ENCODE measurements at places on chromosomes 1 and 21.

GRCh38 chr1:71222668-71223067 lies 141.8 kb upstream of the ZRANB2 start:
- DNase-seq, result no peak

GRCh38 chr1:99685516-99686180 lies 39.7 kb downstream of the PALMD start:
- DNase-seq, result peak; percentile 10

GRCh38 chr21:39720126-39720778 lies 24.7 kb upstream of the IGSF5 start:
- DNase-seq, result no peak

GRCh38 chr21:39503123-39503762 lies 51.5 kb downstream of the SH3BGR start:
- DNase-seq, result no peak

GRCh38 chr1:106113851-106114250 lies 942.6 kb upstream of the PRMT6 start:
- no peak for DNase-seq

- no peak for DNase-seq
Observed at GRCh38 chr1:33185541-33185940, 3.7 kb upstream of the TRIM62 start.

DNA sequence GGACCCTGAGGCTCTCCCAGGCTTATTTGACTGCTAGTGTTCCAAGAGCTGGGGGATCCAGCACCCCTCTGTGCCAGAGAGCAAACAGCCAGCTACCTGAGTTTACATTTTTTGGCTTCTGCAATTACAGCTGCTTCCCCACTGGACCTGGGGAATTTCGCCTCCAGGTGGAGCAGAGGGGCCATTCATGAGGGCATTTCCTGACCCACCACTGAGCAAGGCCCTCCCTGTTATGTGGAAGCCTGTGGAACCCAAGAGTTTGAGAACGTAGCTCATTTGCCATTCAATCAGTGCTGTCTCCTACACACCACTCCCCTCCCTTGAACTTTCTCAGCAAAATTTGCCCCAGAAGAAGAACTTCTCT lies 42.7 kb upstream of the TMEM51 start:
- DNase-seq, result no peak

- no peak for DNase-seq
Observed at GRCh38 chr21:45843426-45843825, 138.1 kb upstream of the COL6A1 start.

DNA sequence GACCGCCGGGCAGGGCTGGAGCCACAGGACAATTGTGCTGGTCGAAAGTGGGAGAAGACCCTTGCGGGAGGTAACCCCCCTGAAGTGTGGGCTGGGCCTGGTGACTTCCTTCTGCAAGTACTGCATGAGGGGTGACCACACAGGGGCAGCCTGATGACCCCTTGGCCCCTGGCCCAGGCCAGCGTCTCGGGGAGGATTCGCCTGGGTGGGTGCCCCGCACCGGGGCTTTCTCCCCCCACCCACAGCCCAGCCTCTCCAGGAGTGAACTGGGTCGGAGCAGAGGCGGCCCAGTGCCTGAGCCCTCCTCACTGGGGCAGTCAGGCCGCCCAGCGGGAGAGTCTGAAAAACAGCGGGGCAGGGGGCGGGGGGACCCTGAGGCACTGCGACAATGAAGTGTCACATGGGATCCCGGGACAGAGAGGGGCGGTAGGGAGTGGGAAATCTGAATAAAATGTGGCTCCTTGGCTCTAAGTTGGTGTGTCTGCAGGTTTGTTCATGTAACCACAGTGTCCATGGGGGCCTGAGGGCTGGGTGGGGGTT lies 1.6 kb upstream of the DNMT3L start:
- no peak for DNase-seq

- no peak for DNase-seq
Observed at GRCh38 chr1:28928314-28928941, 14.1 kb downstream of the EPB41 start.
